ENCODE measurements at places on chromosomes 12 and 14.
A peak's percentile ranks its signal among the peaks of the same experiment; 100 is the strongest.

DNA sequence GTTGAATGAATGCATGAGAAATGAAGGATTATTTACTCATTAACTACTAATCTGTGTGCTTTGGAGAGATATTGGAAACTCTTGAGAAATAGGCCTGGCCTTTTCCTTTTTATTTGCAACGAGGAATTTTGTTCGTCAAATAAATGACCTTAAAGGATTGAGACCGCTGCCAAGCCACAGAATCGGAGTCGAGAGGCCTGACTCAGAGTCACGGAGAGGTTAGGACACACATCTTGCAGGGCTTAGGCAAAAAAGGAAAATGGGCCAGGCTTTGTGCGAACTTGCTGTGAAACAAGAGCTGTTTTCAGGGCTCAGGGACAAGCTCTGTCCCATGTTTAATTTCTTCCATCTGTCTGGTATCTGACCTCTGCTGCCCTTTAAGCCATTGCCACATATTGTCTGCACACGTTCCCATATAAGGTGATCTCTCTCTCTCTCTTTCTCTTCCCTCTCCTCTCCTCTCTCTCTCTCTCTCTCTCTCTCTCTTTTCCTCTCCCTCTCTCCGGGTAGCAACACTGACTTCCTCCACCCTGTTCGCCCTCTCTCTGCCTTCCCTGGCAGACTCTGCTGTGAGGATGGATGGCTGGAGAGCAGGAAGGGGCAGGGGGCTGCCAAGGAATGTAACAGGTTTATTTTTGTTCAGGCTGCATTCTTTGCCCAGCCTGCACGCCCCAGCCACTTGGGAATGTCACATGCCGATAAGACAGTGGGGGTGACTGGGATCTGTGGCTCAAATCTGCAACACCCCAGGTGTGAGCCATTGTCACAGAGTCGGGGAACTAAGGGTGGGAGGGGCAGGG, 14.9 kb upstream of the IFT81 start:
- peak; percentile 45 for DNase-seq

DNA sequence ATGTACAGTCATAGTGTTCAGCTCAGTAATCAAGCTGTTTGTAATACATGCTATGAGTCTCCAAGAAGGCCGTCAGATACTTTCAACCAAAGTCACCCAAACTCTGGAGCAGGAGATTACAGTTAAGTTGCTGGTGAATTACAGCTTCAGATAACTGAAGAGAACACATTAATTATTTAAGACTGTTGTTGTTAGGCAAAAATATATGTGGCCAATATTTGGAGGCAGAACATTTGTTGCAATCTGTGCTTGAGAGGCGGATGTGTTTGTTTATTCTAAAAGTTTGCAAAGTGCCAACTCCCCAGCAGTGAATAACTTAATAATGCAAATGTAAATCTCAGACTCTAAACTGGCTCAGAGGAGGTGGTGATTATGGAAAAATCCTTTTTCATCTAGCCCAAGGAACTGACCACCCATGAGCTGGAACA, 300.7 kb upstream of the TBX3 start:
- DNase-seq = no peak

- no peak for DNase-seq
Observed at GRCh38 chr14:44700184-44700583, 193.1 kb upstream of the FSCB start.

- DNase-seq = no peak
Observed at GRCh38 chr14:99264691-99265450, 7.1 kb downstream of the BCL11B start.

DNA sequence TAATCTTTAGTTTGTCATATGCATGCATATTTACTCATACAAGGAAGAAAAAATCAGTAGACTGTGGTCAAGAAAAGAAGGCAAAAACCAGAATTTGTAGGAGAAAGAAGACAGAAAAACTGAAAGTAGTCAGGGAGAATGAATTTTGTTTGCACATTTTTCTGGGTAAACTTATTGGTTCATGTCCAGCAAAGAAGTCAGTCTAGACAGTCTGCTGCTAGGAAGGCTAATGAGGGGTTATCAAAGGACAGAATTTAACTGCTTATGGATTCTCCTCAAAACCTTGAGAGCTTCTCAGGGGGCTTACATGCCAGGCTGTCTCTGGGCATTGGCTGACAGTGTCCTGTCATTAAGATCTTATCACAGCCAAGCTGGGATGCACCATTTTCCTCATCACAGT, 293.9 kb downstream of the RPAP3 start:
- DNase-seq = no peak

DNA sequence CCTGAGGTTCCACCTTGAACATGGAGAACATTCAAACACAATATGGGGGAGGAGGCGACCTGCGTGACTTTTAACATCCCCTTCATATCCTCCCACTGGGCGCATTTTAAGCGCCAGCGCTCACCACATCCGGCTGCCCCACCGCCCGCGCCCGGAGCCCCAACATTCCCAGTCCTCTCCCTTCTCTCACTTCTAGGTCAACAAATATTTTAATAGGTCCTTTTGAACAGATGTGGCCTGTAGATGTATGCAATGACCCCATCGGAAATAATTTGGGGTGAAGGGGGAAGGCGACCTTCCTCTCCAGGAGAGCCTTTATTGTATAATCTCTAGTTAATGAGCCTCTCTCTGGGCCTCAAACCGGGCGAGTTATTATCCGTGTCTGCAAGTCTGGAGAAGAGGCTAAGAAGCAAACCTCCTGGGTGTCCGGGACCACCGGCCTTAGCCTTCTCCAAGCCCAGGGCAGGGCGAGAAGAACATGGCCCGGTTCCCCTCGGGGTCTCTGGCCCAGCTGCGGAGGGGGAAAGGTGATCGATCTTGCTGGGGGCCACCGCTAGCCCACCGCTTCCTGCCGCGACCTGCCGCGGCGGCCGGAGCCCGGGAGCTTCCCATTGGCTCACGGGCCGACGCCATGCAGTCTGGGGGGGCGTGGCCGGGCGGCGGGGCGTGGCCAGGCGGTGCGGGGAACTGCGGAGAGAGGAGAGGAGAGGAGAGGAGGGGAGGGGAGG, 83.2 kb upstream of the HMGA2 start:
- peak; percentile 49 for DNase-seq

- no peak for DNase-seq
Observed at GRCh38 chr14:88793259-88793625, 489 bp upstream of the EML5 start.

- DNase-seq = no peak
Observed at GRCh38 chr14:60964904-60965303, 16.0 kb downstream of the TRMT5 start.

GRCh38 chr12:71602761-71603577, 60.7 kb downstream of the ZFC3H1 start:
- DNase-seq = no peak

GRCh38 chr12:34393821-34394150, 371.5 kb downstream of the ALG10 start:
- no peak for DNase-seq

GRCh38 chr12:10705655-10706054, 17.5 kb downstream of the YBX3 start:
- no peak for DNase-seq

GRCh38 chr12:130703733-130704375, 12.2 kb downstream of the RIMBP2 start:
- no peak for DNase-seq

DNA sequence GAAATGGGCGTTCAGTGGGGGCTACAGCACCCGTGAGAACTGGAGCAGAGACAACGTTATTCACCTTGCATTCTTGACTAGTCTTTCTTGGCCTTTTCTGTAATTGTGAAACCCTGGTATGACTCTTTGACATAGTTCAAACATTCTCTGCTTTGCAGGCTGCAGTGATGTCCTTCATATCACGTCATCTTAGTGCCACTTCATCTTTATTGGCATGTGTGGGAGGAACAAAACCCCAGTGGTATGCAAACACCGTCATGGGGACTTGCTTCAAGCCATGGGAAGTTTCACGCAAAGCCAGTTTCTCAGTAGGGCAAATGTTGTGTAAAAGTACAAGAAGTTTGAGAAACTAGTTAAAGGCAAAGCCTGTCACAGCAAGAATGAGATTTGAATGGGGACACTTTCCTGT, 20.2 kb upstream of the DUSP16 start:
- no peak for DNase-seq

GRCh38 chr14:105241641-105242040, 6.7 kb upstream of the BTBD6 start:
- no peak for DNase-seq

DNA sequence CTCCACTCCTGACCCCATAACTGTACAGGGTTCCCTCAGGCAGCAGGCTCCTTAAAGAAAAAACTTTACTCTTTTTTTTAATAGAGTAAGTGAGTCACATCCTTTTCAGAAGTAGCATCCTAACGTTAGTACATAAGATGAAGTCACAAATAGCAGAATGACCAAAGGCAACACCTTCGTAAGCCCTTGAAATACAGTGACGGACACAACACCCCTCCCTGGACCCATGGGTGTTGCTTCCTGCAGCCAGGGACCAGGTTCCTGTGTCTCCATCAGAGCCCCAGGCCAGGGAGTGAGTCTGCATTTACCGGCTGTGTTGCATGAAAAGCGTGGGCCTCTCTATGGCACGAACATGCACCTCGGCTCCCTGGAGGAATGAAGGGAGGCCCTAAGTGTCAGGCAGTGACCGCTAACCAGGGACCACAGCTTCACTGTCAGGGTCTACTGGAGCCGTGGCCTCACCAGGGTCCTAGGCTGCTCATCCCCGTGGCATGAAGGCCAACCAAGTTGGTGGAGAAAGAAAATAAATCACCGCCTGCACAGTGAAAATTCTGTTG, 340.0 kb upstream of the SFSWAP start:
- DNase-seq = no peak

Data from smooth muscle cell of the brain vasculature (primary cell).